Bronchial epithelial cell (primary cell): ENCODE measurements at places on chromosomes 4 and X. TPM values are rescaled to one million over a fixed set of nuclear protein-coding genes. Genes with fewer than 3 reads are reported as not detected.

Gene TSPAN7
- total RNA-seq, result 1.1 and 1.3 TPM in 2 replicates

Gene COL4A5
- 48.4 and 63.1 TPM in 2 replicates for total RNA-seq

Gene NLGN4X
- total RNA-seq, result 0.13 TPM in 1 of 2 replicates, not detected in the other

Gene CCKAR
- total RNA-seq, result not detected in 2 replicates

Gene TEX13B
- total RNA-seq, result not detected in 2 replicates

Gene SLITRK4
- total RNA-seq, result under 0.01 TPM in 2 replicates

Gene KLHL13
- 1.8 TPM in 2 replicates for total RNA-seq

Gene CFP
- under 0.01 and 0.26 TPM in 2 replicates for total RNA-seq

Gene HTN1
- not detected in 2 replicates for total RNA-seq

Gene FANCB
- 1.2 and 1.8 TPM in 2 replicates for total RNA-seq

Gene EMCN
- not detected in 2 replicates for total RNA-seq
